Fibroblast of skin of left biceps (primary cell): ENCODE measurements at places on chromosomes 3 and 15.

DNA sequence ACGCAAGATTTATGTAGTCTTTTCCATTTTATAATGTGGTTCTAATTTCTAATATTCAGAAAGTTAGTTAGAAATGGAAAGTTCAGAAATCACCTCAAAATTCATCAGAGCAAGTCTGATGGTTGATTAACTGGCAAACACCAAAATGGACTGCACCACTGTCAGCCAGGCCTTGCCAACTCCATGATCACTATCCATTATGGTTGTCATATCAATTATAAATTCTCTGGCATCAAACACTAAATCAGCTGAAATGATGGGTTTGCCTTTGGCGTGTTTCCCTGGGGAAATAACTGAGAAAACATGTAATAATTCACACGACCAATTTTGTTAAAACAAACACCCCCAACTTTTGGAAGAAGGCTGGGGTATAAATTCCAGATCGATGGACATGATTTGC lies 219.4 kb downstream of the CDIN1 start:
- DNase-seq, result no peak

DNA sequence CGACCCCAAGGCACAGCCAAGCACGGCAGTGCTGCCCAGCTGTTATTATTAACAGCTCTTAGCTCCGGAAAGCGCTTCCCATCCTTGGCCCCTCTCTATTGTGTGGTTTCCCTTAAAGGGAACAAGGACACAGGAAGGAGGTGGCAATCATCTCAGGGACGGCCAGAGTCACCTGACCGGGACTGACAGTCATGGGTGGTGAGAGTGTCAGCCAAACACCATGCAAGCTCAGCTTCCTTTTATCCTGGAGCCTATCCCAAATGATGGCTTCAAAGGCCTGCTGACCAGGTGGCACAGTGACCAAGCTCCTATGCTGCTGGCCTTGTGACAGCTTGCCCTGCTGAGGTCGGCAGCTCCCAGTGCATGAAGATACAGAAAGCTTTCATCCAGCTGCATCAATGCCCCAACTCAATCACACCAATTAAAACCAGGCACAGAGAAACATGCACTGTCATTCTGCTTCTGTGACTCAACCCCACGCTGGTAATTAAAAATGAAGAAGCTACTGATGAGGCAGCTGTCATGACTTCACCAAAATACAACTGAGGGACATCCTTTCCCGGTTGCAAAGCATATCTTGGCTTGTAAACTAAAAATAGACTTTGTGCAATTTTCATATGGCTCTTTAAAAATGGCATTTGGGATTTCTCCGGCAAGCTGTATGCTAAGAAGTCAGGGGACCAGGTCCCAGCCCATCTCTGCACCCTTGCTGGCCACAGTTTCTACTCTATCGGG lies 34.0 kb downstream of the PCSK6 start:
- DNase-seq, result no peak

DNA sequence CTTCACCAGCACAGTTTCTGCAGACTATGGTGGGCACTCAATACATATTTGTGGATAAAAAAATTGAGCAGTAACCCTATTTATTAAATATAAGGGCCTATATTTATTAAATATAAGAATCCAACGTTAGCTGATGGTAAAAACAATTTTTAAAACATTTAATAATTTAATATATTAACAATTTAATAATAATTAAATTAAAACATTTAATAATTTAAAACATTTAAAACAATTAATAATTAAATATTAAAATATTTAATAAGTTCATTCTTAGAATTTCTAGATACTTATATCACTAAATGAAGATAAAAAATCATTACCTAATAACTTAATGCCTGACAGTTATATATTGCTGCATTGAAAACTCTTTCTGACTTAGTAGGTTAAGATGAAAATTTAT lies 880.2 kb upstream of the EPHA6 start:
- no peak for DNase-seq

- DNase-seq, result no peak
These were observed 82.0 kb upstream of the LMOD3 start for GRCh38 chr3:69204315-69204957.

DNA sequence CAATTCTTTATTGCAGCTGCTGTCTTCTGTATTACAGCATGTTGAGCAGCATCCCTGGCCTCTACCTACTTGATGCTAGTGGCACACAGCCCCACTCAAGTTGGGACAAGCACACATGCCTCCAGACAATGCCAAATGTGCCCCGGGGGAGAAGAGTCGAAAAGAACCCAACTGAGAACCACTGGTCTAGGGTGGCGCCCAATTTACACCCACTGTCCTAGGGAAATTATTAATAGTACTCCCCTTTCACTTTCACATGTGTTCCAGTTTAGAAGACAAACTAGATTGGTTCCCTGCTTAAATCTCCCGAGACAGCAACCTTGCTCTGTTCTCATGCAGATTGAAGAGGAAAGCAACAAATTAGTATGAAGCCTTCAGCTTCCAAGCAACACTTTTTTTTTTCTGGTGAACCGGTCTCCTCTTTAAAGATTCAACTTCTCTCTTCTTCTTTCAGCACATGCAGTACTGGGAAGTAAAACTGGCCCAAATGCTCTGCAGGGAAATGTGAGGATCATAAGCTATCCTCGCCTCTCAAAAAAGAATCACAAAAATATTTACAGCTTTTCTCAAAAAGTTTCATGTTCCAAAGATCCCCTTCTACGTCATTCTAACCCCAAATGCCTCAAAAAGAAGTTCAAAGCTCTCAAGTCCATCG lies 823.9 kb upstream of the CFAP20DC start:
- DNase-seq, result no peak

DNA sequence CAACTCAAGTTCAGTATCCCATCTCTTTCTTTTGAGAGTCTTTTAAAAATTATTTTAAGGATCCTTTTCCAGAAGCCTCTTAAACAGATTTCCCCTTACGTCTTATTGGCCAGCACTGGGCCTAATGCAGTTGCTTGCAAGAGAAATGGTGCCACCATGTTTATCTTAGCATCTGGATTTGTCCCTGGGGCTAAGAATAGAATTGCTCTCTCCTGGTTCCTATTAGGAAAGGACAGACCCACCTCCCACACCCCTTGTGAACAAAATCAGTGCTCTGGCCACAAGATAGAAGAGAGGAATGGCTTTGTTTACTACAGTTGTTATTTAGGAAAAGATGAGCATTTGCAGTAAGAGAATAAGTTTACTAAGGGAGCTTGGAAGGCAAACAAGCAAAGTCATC lies 128.2 kb upstream of the CGNL1 start:
- no peak for DNase-seq

DNA sequence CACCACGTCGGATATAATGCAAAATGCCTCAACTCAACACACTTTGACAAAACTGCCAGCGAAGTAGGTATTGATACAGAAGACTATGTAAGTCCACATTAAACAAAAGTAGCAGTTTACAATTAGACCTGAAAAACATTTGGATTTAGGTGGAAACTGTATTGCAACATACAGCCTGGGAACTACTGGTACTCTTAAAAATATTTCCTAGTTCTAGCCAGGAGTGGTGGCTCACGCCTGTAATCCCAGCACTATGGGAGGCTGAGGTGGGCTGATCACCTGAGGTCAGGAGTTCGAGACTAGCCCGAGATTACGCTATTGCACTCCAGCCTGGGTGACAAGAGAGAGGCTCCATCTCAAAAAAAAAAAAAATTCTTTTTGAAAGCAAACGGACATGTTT lies 246.2 kb downstream of the ZBTB20 start:
- no peak for DNase-seq
